HS-5 (cell line): ENCODE measurements at places on chromosomes 13 and 19.

DNA sequence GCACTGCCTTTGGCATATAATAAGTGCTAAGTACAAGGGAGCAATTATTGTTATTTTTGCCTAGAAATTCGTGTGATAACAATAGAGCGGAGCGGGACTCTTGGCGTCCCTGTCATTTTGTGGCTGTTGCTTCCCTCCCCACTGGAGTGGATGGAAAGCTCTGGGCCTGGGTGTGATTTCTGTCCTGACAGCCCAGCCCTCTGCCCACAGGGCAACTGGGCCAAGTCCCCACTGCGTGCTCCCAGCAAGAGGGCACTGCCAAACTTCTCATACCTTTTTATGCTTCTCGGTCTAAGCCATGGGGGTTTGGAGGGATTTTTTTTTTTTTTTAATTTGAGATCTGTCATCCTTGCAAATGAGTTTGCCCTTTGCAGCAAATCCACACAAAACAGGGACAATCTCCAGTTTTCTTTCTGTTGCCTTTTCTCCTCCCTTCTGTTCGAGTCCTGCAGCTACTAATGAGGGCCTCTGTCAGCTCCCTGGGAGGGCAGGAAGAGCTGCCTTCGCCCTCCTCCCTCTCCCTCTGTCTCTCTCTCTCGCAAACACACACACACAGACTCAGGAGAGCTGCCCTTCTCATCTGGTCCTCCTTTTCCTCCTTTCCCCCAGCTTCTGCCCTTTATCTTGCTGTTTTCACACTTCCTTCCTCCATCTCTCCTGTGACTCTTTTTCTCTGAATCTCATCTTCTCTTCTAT is 103.9 kb downstream of the DNAJC15 start:
- DNase-seq: no peak

- DNase-seq: peak; percentile 53
These were observed 255.1 kb downstream of the TBC1D4 start for GRCh38 chr13:75226733-75227435.

- no peak for DNase-seq
These were observed 66.8 kb downstream of the TBC1D4 start for GRCh38 chr13:75415171-75415570.

- no peak for DNase-seq
These were observed 2.2 kb upstream of the RINL start for GRCh38 chr19:38880076-38880881.

DNA sequence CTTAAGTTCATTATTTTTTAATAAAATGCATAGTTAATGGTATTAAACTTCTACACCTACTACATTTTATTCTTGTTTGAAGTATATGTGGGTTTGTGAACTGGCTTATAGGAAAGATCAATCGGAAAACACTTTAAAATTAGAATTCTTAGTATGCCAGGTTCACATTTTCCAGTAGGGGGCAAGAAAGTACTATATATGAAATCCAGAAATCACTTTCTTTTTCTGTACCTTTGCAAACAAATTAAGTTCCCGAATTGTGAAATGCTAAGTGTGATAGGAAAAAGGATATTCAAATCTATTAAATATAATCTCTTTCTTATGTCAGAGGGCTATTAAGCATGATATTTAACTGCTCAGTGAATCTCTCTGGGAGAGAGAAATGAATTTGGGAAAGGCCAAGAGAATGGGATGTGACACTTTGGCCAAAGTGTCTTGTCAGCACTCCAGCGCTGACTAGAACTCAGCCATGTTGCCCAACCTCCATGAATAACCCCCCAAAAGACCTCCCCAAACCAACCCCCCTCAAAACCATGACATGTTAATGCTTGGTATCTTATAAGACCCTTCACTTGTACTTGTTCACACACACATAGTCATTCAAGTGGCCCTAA is 122.6 kb upstream of the SLC10A2 start:
- DNase-seq: peak; percentile 0
